CD4-positive, alpha-beta T cell treated with Interferon gamma for 1 hour (primary cell): ENCODE measurements at places on chromosomes 1 and 21.

- no peak for DNase-seq
These were observed 7.2 kb downstream of the GALNT2 start for GRCh38 chr1:230074270-230074669.

GRCh38 chr21:42578761-42579415 is 65.2 kb downstream of the SLC37A1 start:
- DNase-seq: no peak

DNA sequence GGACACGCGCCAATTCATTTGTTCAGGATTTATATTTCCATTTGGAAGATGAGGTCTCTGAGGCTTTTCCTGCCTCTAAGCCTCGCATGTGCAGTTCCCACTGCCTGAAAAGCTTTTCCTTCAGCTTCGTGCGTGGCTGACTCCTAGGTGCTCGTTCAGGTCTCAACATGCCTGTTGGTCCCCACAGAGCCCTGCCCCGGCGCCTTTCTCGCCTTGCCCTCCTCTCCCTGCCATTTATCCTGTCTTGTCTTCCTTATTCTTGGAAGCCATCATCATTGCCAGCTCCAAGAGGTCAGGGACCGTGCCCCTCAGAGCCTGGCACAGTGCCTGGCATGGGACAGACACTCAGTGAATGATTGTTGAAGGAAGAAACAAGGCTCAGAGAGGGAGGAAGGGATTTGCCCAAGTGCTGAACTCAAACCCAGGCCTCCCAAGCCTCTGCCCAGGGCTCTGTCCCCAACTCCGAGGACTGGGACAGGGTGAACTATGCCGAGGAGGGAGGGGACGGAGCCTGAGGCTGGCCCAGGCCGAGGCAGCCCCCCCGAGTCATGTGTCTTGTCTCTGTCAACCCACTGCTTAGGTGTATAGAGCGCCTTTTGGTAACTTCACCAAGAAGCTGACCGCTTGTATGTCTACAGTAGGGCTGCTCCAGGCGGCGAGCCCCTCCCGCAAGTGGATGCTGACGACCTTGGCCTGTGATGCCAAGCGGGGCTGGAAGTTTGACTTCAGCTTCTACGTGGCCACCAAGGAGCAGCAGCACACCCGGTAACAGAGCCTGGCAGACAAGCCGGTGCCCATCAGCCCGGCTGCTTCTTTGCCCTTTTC is 47.3 kb downstream of the DISP3 start:
- DNase-seq: no peak

DNA sequence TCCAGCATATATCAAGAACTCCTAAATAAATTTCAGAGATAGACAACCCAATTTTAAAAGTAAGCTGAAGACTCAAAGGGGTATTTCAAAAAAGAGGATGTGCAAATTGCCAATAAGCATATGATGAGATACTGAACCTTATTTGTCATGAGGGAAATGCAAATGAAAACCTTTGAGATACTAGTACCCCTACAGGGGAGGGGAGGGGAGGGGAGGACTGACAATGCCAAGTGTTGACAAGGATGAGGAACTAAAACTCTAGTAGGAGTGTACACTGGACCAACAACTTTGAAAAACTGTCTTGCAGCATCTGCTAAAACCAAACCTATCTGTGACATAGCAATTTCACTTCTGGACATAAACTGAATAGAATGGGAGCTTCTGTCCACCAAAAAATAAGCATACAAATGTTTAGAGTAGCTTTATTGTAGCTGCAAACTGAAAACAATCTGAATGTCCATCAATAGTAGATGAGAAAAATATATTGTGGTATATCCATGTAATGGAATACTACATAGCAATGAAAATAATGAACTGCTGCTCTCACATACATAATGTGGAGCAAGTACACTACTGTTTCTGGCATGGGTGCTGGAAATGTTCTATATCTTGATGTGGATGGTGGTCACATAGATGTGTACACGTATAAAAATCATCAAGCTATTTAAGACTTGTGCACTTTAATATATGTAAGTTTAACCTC is 57.2 kb downstream of the CDK18 start:
- DNase-seq: no peak

GRCh38 chr1:36148821-36149236 is 457 bp downstream of the TRAPPC3 start:
- no peak for DNase-seq

- DNase-seq: no peak
These were observed 65.4 kb downstream of the TAS1R2 start for GRCh38 chr1:18794051-18794450.
